ENCODE measurements at places on chromosomes 2 and 18. TPM values are rescaled to one million over a fixed set of nuclear protein-coding genes. Genes with fewer than 3 reads are reported as not detected.

The CMPK2 gene
- 3.2 TPM for total RNA-seq

The FOXD4L1 gene
- total RNA-seq = 0.13 TPM

The GKN2 gene
- total RNA-seq = not detected

The TNFAIP6 gene
- 15.4 TPM for total RNA-seq

The GCC2 gene
- total RNA-seq = 18.3 TPM

The SP140 gene
- total RNA-seq = 0.22 TPM

The FSHR gene
- 0.31 TPM for total RNA-seq

The MAIP1 gene
- 13.4 TPM for total RNA-seq

The SLC40A1 gene
- 37.4 TPM for total RNA-seq

The SIX3 gene
- total RNA-seq = not detected

The DSG3 gene
- total RNA-seq = not detected

The ACVR1C gene
- total RNA-seq = 0.09 TPM

The UCN gene
- 1.1 TPM for total RNA-seq

The HNMT gene
- 37.7 TPM for total RNA-seq

The MEIS1 gene
- total RNA-seq = 14.5 TPM

The IL18RAP gene
- total RNA-seq = 0.35 TPM

The IL37 gene
- total RNA-seq = not detected

The LIMS2 gene
- 7.7 TPM for total RNA-seq

The CDCA7 gene
- 7.8 TPM for total RNA-seq

The NDC80 gene
- 12.5 TPM for total RNA-seq

The CPLX4 gene
- not detected for total RNA-seq

The MYO7B gene
- total RNA-seq = 0.31 TPM

The DYNAP gene
- total RNA-seq = not detected

The FLACC1 gene
- 2.3 TPM for total RNA-seq

The NTSR2 gene
- total RNA-seq = not detected

The HOXD13 gene
- total RNA-seq = 0.31 TPM

The ACMSD gene
- not detected for total RNA-seq

The ACOXL gene
- 0.09 TPM for total RNA-seq

The ETAA1 gene
- 13.8 TPM for total RNA-seq

The ZC3H6 gene
- total RNA-seq = 8.2 TPM

The G6PC2 gene
- not detected for total RNA-seq

The CFAP53 gene
- total RNA-seq = 0.18 TPM

The CRYGD gene
- not detected for total RNA-seq

The TCF7L1 gene
- total RNA-seq = 5.1 TPM

The SNTG2 gene
- total RNA-seq = 0.31 TPM

The C2orf81 gene
- 1.4 TPM for total RNA-seq

The DPYSL5 gene
- 10.0 TPM for total RNA-seq

The CPS1 gene
- total RNA-seq = 2.1 TPM

The GAREM2 gene
- total RNA-seq = 2.5 TPM

The FAM228A gene
- 0.22 TPM for total RNA-seq

The PTPRN gene
- 0.09 TPM for total RNA-seq

The C2orf78 gene
- not detected for total RNA-seq

The ANKRD30BL gene
- 0.22 TPM for total RNA-seq

The WNT10A gene
- total RNA-seq = 0.04 TPM

The GATA6 gene
- total RNA-seq = 1.4 TPM

The LYPD1 gene
- total RNA-seq = 6.1 TPM

The UGT1A7 gene
- not detected for total RNA-seq

The NBAS gene
- 57.5 TPM for total RNA-seq

The ERCC3 gene
- 26.3 TPM for total RNA-seq

The DSG1 gene
- not detected for total RNA-seq

The REV1 gene
- total RNA-seq = 33.9 TPM

The POTEI gene
- total RNA-seq = not detected
